ENCODE measurements at places on chromosomes 11 and 22.

GRCh38 chr11:13955971-13956421 lies 6.5 kb upstream of the SPON1 start:
- DNase-seq = no peak

- no peak for DNase-seq
Observed at GRCh38 chr11:70595452-70595851, 197.1 kb downstream of the CTTN start.

DNA sequence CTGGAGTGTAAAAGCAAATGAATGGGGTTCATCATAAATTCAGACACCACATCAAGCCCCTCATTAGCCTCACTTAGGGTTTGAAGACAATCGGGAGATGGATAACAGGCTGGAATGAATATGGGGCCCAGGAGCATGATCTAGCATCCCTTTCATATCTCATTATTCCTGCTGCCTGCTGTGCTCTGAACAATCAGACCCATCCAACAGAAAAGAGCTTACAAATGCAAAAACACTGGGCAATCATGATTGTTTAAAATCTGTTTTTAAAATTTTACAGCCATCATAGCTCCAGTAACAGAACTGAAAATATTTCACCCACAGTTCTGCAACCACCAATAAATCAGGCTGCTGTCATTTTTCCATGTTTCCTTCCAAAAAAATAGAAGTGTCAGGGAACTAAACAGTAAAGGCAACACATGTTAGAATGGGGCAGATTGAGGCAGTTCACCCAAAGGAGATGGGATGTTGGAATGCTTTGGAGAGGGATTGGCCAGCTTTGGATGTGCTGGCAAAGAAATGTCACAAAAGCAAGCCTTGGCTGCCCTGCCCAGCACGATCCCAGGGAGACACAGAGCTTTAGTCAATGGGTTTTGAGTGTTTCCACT lies 47.8 kb upstream of the BMAL1 start:
- no peak for DNase-seq

DNA sequence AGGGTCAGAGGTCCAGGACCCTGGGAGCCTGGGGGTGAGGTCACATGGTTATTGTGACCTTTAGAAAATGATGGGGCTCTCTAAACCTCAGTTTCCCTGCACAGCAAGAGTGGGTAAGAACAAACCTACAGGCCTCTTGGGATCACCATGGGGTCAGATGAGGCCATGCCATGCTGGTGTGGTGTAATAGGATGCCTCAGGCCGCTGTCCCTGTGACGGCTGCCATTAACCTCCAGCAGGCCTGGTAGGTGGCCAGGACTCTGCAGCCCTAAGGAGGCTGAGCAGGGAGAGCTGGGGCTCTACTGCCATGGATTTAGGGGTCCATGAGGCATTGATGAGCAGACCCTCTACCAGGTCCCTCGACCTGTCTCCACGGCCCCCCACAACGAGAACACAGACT lies 265.5 kb downstream of the CTTN start:
- no peak for DNase-seq

DNA sequence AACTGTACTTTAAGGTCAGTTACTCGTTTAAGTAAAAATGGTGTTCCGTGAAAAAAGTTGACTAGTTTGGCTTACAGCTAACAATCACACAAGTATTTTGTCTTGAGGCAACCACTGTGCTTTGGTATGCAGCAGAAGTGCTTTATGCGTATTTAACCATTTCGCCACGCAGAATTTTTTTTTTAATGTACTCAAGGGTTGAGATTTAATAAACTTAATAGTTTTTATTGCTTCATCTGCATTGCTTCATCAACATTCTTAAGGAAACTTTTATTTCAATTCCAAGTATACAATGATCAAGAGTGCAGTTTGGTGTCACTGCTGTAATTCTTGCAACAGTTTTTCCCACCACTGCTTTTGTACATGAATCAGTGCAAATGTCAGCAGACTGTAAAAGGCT lies 66.4 kb downstream of the ZNRF3 start:
- no peak for DNase-seq

GRCh38 chr22:49306632-49307480 lies 520.8 kb downstream of the BRD1 start:
- no peak for DNase-seq

GRCh38 chr11:2758751-2759150 lies 59.0 kb upstream of the KCNQ1OT1 start:
- DNase-seq = no peak

DNA sequence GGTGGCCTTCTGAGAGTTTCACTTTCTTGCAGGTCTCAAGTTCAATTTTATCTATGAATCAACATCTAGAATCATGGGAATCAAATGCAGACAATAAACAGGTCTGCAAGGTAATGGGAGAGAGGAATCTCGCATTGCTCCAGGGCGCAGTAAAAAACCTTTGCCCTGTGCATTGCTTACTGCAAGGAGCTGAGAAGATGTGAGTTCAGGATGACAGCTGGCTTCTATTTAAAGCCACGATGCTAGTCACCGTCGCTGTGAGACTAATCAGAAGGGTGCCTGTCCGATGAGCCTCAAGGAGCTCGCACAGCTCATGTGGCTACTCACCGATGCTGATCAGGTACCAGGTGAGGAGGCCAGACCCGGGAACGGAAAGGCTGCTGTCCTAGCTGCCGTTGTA lies 30.2 kb upstream of the APOA1 start:
- no peak for DNase-seq

DNA sequence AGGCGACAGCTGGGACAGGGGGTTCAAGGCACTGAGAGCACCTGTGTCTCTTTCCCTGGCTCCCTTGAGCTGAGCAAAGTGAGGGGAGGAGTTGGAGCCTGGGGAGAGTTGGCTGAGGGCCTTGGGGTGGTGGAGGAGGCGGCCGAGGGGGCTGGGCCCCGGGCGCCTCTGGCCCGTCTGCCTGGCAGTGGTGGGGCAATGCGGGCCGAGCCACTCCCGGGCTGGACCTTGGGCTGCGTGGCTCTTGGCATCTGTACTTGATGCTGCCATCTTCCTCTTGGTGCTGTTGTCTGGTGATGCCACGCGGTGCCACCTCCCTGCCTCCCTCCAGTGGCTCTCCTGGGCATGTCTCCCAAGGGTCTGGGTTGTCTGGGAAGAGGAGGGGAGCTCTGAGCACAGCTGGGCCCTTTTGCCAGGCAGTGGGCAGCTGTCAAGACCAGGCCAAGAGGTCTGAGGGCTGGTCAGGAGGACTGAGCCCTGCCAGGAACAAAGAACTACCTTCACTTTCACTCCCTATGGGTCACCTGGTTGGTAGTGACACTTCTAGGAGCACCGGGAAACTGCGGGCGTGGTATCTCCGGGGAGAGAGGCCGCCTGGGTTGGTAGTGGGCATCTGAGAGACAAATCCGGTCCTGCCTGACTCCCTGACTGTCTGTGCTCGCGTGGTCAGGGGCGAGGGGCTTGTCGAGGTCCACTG lies 1.3 kb downstream of the GRIK4 start:
- DNase-seq = no peak

DNA sequence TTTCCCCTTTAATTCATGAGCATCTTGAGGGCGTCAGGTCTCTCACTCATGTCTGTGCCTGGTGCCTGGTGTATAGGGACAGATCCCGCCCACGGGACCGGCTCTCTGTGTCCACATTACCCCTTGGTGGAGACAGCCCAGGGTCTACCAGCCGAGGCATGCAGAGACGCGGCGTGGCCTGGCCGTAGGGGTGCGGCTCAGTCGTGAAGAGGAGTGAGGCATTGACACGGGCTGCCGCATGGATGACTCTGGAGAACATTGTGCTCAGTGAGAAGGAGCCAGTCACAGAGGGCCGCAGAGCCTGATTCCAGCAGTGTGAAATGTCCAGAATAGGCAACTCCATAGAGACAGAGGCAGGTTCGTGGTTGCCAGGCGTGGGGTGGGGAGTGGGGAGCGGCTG lies 209.8 kb downstream of the TBC1D22A start:
- DNase-seq = no peak

DNA sequence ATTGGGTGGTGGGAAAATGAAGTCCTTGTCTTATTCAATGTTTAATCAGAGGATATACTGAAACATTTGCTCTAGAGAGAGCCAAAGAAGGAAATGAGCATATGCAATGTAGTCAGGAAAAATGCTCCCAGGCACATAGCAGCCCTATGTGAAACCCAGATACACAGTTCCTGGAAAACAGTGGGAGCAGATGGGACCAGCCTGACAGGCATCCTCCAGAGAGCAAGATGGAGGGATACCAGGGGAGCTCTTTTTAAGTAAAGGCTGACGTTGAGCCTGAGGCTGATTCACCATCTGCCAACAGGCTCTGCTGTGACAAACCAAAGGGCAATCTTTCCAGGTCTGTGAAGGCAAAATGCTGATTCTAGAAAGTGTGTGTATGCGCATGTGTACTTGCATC lies 559.4 kb upstream of the KIRREL3 start:
- DNase-seq = no peak

DNA sequence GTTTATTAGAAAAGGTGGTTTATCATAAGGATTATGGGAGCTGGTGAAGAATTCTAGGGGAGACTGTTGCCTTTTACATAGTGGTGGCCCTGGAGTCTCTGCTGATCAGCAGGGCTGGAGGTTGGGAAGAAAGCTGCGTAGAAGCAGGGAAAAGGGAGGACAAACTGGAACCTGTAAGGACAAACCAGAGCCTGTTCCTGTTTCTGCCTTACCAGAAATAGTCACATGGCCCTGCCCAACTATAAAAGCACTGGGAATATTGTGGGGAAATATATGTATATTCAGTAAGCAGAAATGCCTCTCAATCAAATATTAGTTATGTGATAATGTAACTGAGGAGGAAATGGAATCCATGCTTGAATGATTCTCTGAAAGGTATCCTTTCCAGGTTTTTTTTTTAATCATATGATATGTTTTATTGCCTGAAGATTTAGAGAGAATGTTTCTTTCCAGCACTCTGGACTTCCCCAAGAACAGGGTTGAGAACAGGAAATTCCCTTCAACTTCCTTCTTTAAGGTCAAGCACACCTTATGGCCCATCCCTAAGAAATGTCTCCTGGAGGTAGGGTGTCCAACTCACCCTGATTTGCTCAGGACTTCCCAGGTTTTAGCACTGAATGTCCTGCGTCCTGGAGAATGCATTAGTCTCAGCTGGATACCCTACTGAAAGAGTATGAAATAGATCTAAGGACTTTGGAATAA lies 33.9 kb upstream of the SCUBE2 start:
- no peak for DNase-seq

DNA sequence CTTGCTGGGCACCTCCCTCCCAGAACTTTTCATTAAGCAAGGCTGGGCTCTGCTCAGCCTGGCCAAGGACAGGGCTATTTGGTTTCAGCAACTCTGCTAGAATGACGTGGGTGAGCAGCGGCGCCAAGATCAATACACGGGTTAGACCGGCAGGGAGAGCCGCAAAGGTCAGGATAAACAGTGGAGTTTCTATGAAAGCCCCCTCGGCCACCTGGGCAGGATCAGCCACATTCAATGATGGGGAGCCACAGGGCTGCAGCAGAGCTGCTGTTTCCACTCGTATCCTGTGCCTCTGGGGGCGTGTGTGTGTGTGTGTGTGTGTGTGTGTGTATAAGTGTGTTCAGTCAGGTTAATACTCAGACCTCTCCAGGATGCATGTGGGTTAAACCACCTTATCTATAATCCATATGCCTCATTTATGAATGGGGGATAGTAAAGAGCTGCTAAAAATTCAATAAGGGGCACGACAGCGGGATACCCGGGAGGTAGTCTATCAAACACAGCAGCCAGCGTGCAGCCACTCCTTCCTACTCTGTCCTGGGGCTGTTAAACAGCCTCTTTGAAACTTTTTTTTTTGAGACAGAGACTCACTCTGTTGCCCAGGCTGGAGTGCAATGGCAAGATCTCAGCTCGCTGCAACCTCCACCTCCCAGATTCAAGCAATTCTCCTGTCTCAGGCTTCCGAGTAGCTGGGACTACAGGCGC lies 34.8 kb downstream of the MYH9 start:
- DNase-seq = no peak

DNA sequence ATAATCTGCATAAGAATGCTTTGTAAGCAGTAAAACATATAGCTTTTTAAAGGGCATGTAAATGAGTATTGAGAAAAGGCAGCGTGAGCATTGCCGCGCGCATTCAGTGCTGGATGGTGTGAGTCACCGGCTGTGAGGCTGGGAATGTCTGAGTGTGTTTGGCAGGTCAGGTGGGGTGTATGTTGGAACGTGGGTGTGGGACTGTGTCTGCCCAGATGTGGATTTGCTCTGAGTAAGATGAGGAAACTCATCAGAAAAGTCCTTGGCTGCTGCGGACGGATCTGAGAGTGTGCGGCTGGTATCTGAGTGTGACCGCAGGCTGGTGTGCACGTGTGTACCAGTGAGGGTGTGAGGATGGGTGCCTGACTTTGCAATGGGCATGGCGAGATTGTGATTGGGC lies 66.2 kb upstream of the NECTIN1 start:
- no peak for DNase-seq

DNA sequence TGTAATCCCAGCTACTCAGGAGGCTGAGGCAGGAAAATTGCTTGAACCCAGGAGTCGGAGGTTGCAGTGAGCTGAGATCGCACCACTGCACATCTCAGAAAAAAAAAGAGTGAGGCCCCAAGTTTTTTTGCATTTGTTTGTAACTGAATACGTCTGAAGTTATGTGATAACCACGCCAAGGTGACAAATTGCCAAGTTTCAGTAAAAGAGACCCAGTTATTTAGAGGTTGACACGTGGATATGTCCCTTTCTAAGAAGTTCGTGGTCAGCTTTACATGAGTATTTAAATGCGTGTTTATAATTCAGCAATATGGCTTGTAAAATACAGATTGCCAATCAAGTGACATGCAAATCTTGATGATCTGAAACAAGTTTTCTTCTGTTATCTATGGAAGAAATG lies 8.0 kb downstream of the PPARA start:
- no peak for DNase-seq

DNA sequence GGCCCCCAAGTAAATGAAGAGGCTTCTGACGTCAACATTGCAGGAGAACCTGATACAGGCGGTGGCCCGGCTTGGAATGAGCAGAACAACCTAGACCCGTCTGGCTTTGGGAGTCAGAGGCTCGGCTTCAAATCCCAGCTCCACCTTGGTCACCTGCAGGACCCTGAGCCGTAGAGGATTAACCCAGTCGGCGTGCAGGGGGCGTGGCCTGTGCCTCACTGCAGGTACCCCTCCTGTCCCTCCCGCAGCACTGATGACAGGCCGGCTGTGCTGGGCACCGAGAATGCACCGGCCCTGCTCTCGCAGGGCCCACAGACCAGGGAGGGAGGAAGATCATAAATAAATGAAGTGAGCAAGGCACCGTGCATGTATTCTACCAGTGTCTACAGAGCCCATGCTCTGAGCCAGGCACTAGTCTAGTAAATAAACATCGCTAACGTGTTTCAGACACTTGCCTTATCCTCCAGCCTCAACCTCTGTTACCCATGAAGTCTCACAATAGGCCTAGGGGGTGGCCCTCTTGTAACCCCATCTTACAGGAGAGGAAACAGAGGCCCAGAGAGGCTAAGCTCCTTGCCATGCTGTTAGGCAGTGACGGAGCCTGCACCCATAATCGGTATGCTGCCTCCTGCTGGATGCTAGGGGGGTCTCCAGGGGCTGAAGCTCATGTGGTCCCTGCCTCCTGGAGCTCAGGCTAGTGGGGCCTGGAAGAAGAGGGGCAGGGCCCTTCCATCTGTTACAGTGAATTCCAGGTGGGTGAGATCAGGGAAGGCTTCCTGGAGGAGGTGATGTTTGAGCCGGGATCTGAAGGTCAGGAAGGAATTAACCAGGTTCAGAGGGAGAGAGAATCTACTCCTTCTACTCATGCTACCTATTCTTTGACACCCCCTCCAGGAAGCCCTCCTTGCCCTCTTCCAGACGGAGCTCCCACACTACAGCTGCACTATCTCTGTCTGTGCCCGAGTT lies 53.4 kb downstream of the RTL6 start:
- no peak for DNase-seq

Measured in GF-D8 (cell line).